EL (cell line): ENCODE measurements at places on chromosomes 3 and 15.
A peak's percentile ranks its signal among the peaks of the same experiment; 100 is the strongest.

DNA sequence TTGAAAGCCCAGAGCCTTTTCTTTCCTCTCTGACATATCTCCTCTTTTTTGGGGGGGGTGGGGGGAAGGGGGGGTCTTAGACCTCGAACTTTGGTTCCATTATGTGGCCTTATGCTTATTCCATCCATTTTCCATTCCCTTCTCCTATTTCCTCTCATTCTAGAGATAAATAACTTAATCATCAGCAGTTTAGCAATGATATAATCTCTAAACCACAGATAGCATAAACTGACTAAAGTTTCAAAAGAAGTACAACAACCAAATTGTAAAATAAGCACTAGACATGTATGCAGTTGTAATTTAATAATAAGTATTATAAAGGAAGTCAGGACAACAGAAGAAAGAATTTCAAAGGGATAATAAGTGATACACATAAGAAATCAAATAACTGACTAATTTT is 64.5 kb downstream of the AQR start:
- no peak for DNase-seq

DNA sequence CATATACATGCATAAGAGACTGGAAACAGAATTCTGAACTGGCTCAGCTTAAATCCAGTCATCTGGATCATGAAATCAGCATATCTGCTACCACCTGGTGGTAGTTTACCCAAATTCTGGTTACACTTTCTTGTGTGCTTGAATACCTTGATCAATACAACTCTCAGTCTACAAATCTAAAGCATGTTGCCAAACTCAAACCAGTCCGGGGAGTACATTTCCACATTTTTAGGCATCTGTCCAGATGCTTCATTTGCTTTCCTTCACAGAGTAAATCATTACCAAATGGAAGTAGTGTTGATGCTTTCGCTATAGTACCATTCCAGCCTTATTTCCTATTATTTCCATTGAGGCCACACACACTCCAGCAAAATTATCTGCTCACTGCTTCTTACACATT is 126.4 kb downstream of the P2RY1 start:
- no peak for DNase-seq

GRCh38 chr15:73964736-73965093 is 27.4 kb downstream of the STOML1 start:
- peak; percentile 82 for DNase-seq

DNA sequence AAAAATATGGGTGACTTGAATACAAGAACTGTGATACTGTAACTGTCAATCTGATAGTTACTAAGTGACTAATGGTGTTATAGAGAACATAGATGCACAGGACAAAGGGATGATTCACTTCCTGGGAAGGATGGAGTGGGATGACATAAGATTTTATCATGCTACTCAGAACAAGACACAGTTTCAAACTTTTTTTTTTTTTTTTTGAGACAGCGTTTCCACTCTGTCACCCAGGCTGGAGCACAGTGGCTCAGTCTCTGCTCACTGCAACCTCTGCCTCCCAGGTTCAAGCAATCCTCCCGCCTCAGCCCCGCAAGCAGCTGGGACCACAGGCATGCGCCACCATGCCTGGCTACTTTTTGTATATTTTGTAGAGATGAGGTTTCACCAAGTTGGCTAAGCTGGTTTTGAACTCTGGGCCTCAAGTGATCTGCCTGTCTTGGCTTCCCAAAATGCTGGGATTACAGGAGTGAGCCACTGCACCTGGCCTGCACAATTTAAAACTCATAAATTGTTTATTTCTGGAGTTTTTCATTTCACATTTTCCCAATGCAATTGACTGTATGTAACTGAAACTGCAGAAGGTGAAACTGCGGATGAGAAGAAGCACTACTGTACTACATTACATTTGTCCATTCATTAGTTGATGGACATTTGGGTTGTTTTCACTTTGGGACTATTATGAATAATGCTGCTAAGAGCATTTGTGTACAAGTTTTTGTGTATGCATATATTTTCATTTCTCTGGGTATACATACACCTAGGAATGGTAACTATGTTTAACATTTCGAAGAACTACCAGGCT is 40.6 kb downstream of the ADIPOQ start:
- DNase-seq, result peak; percentile 89

DNA sequence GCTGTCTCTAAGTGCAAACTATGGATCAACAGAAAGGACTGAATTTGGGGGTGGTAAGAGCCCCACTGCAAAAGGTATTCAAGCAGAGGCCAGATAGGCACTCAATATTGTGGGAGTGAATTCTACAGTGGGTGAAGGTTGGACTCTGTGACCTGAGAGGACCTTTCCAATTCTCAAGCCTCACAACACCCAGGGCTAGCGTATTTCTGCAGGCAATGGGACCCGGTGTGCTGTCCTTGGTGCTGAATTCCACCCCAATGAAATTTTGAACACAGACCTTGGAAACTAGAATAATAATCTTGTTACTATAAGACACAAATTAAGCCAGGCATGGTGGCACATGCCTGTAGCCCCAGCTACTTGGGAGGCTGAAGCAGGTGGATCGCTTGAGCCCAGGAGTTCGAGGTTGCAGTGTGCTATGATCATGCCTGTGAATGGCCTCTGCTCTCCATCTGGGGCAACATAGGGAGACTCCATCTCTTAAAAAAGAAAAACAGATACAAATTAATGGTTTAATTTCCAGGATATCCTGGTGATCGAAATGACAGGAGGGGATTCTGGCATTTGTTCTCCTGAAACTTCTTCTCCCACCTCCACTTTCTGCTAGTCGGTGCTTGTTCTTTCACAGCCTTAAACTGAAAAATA is 135.4 kb downstream of the RAB11A start:
- DNase-seq, result peak; percentile 18

DNA sequence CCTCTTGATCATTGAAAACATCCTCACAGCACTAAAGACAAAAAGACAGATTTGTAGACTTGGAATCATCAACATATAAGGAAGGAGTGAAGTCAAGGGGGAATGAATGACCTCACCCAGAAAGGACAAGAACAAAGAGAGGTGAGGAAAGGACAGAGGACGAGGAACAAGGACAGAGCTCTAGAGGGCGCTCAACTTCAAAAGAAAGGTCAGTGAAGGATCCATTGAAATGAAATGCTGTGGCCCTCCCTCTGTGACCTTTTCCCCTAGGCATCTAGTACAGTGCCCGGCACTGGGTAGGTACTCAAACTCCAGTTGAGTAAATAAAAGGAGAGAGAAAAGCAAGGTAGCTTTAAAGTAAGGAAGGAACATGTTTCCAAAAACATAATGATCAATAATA is 2.6 kb downstream of the ATP8B4 start:
- peak; percentile 42 for DNase-seq

DNA sequence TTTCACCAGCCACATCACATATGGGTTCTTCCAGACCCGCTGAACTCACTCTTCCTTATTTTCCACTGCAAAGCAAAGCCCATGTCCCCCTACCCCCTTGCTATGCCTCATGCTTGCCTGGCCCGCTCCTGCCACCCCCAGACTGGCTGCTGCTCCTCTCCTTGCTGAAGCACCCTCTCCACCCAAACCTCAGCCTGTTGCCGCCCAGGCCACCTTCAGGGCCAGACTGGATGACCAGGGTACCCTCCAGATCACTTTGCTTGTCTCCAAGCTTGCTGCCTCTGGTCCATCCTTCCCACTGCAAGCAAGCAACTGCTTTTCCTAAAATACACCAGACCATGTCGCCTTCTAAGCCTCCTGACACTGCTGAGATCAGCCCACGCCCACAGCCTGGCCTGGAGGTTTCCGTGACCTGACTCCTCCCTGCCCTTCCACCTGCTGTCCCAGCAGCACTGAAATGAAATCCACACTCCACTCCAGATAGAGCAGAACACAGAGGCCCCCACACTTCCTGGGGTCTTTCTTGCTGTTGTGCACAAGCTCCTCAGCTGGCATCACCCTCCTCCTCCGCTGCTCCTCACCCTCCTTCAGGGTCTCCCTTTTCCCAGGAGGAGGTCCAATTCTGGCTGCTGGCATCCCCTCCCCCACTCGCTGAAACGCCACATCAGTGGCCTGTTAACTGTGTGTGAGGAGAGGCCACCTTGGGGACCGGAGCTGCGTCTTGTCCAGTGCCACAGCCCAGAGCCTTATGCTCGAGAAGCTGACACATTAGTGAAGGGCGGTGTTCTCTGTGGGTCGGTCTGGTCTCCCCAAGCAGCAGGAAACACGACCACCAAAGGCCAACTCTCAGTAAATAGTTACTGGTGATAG is 99.1 kb downstream of the ADCY5 start:
- no peak for DNase-seq

DNA sequence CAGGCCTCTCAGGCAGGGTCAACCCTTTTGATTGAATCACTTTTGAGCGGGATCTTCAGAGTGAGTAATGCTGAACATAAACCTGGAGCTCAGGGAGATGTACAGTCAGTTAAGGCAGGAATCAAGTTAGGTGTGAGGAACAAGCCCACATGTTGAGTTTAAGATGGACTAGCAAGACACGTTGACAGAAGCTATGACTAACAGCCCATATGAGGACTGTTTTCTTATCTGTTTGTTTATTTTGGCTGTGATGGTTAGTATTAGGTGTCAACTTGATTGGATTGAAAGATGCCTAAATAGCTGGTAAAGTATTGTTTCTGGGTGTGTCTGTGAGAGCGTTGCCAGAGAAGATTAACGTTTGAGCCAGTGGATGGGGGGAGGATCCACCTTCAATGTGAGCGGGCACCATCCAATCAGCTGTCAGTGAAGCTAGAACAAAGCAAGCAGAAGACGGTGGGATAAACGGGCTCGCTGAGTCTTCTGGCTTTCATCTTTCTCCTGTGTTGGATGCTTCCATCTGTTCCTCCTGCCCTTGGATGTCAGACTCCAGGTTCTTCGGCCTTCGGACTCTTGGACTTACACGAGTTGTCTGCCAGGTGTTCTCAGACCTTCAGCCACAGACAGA is 232.3 kb upstream of the STAC start:
- DNase-seq, result no peak

DNA sequence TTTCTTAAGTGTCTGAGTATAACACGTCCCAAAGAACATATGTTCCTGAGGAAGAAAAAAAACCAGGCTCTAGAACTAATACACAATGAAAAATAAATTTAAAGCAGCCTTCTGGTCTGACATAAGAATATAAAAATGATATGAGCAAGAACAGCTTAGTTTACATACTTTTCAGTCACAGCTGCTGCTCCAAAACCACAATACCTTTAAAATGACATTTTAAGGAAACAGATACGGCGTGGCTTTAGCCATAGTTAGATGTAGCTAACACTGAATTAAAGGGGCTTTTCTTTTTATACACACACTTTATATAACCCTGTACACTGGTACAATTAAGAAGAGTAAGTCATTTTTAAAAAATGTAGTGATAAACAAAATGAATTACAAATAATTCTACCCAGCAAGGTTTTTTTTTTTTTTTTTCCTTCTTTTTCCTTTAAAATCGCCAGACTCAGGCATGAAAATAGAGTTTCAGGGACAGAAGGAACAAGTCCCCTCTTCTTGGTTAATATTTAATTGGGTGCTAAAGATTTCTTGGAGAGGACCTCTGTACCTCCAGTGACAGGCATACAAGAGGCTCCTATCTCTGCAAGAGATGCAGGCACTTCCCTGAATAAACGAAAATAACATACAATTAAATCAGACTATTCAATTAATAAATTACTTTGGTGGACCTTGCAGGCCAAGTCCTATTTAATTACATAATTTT is 265.6 kb downstream of the FOXP1 start:
- DNase-seq, result no peak

DNA sequence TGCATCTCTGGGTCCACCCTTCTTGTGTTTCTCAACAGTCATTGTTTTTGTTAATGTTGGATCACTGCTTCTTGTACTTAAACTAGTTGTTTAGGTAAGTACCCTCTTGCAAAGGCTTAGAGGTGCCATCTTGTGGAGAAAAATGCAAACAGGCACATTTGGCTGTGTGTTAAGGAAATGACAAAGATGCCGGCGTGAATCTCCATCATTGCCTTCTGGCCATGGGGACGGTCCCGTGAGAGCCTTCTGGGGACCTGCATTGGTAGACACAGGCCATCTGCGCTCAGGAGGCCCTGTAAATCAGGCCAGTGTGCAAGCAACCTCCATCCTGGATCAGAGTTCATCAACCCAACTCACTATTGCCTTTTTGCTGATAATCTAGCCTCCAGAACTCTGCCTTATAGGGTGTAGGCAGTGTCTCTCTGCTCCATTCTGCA is 158.6 kb upstream of the NR2E3 start:
- DNase-seq, result peak; percentile 41

DNA sequence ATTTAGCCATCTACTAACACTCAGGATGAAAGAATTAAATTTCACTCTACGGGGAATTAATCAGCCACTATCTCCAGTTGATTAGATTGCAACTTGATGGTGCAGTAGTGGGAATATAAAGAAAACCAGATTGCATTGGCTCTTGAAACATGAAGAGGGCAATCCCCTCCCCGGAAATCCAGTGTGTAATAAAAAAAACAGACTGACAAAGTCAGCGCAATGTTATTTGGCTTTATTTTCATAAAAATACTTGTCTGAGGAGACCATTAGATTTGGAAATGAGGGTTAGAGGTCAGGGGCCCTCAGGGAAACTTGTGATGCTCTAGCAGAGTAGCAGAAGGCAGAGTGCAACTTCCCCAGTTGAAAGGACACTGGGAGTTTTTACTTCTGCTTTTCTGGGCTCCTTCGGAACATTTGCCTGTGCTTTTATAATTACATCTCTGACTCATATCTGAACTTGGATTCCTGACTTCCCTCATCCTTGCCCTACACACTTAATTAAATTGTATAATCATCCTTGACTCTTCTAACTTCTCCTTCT is 326.8 kb downstream of the TUSC7 start:
- DNase-seq, result peak; percentile 92

DNA sequence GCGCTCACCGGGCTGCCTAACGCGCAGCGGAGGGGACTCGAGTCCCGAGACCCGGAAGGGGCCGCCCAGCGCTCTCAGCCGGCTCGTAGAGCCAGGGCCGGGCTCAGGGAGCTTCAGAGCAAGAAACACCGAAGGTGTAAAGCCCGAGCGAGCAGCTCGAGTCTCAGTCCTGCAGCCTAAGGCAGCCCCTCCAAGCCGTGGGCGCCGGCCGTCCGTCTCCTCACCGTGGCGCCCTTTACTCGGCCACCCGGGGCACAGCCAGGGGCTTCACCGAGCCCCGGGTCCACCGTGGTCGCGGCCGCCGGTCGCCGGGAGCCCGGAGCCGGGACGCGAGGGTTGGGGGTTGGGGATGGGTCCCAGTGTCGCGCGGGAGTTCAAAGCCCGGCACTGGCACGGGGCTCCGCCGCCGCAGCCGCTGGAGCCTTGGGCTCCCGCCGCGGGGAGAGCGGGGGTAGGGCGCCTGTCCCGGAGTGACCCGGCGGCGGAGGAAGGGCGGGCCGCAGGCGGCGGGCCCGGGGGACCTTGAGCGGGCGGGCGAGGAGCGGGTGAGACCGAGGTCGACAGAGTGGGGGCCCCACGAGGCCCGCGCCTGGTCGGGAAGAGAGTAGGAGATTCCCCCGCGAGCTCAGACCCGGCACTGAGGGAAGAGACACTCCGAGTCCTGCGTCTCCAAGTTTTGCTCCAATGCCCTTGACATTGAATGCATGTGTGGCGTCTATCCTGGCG is 26.9 kb upstream of the THRB start:
- peak; percentile 39 for DNase-seq

GRCh38 chr15:23035964-23036566 is 3.3 kb downstream of the TUBGCP5 start:
- peak; percentile 65 for DNase-seq

- DNase-seq, result no peak
Measured at GRCh38 chr3:152384412-152384811, 115.7 kb downstream of the MBNL1 start.

- no peak for DNase-seq
Measured at GRCh38 chr3:134294302-134295280, 43.9 kb upstream of the RYK start.
